ENCODE measurements at places on chromosomes 5 and 9.

DNA sequence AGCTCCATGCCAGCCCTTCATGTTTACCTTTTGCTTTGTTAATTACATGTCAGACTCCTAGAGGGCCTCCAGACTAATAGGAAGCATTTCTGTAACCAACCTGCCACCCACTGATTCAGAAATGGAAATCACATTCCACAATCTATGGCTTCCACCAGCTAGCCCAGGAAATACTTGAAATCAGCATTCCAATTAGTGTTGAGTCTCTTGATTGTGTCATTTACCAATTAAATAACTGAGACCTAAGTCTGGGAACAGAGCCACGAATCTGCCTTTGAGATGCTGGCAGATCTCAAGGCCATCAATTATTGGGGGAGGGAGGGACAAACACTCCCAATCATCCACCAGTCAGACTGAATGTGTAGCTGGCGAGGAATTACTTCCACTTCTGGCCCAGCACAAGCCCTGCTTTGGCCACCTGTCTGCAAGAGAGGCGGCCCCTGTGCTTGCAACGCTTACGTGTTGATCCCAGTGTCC, 27.4 kb upstream of the SAP30L start:
- DNase-seq: no peak

GRCh38 chr9:5708414-5708813, 79.5 kb downstream of the RIC1 start:
- no peak for DNase-seq

- no peak for DNase-seq
These were observed 23.5 kb upstream of the IL7R start for GRCh38 chr5:35833224-35833623.

DNA sequence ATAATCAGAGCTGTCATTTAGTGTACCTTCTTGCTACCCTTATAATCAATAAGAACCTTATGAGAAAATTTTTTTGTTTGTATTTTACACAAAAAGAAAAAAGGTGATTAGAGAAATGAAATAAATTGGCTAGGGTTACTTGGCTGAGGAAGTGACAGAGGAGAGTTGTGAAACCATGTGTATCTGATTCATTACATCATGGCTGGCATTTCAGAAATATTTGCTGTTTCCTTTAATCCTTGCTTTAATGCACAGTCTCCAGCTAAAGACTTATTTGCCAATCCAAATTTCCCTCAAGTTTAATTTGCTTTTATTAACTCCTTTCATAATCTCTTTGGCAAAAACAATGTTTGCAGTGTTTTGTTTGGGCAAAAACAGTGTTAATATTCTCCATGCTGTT, 543.1 kb downstream of the KIF4B start:
- DNase-seq: no peak

DNA sequence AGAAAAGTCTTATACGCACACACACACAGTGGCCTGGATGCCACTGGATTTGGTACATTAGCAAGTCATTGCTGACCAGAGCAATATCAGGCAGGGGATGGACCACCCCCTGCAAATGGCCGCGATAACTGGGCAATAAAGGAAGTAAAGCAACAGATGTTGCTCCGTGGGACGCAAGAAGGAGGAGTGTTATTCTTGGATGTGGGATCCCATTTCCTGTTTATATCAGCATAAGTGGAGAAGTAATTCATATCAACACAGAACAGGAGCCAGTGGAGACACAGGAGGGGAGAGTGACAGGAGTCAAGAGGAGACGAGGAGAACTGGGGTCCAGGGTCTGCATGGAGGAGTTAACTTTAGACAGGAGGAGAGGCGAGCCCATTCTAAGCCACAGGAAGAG, 18.4 kb downstream of the RUFY1 start:
- no peak for DNase-seq

DNA sequence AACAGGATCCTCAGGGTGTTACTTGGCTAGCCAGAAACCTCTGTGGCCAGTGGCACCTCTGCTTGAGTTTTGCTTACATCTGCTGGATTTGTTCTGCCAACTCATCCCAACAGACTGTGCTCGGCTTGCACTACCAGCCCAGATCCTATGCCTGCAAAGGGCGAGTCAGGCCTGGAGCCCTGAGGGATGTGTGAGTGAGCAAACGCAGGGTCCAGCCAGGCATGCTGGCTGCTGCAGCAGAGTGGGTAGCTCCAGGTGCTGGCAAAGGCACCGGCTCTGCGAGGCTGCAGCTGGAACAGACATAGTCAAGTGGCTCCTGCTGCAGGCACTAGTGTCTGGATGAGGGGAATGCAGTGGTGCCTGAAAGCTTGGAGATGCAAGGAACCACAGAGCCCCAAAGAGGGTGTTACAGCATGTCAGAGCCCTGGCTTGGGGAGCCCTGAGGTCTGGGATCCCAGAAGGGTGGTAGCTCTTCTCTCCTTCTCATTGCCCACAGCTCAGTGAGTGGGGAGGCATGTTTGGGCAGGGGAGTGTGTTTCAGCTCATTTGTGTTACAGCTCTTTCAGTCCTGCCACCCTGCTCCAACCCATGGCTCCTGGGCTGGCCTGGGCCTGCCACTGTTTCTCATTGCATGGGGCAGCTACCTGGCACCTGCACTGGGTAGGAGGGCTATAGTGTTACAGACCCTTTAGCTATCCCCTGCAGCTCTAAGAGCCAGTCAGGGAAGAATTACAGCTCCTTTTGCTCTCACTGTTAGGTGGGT, 332.6 kb downstream of the TAF11L14 start:
- no peak for DNase-seq

- DNase-seq: no peak
These were observed 254.6 kb upstream of the SLC24A2 start for GRCh38 chr9:20043461-20043860.

DNA sequence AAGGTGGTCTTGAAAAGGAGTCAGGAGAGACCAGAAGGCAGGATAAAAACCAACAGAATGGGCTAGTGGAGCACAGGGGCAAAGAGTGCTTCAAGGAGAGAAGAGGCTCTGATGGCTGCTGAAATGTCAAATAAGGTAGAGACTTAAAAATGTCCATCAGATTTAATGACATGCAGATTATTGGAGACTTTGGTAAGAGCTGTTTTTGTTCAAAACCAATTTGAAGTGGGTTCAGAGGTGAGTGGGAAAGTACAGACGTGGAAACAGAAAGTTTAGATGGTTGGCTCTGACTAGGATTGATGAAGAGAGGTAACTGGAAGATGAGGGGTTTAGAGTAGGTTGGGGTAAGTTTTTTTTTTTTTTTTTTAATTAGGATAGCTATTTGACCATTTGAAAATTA, 14.1 kb downstream of the SLC25A46 start:
- DNase-seq: no peak

- DNase-seq: no peak
These were observed 133.5 kb upstream of the LPCAT1 start for GRCh38 chr5:1657161-1657741.

DNA sequence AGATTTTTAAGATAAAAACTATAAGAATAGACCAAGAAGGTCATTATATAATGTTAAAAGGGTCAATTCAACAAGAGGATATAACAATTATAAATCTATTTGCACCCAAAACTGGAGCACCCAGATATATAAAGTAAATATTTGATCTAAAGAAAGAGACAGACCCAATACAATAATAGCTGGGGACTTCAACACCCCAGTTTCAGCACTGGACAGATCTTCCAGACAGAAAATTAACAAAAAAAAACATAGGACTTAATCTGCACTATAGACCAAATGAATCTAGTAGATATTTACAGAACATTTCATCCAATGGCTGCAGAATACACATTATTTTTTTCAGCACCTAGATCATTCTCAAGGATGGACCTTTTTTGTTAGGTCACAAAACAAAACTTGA, 331.9 kb downstream of the SPOCK1 start:
- DNase-seq: no peak

DNA sequence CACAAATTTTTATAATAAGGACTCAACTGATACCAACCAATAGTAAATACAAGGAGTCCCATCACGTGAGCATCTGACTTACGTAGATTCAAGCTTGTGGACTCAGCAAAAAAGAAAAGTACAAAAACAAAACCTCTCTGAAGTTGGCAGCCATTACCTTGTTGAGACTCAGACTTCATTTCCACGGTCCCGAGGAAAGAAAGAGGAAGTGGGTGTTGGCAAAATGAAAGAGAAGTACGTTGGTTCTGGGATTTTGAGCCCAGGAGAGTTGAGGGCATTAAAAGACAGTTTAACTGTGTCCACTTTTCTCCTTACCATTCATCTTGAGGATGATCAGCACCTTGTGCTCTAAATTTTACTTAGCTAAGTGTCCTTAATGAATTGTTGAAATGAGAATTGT, 26.7 kb downstream of the NCBP1 start:
- no peak for DNase-seq
